Activated CD4-positive, alpha-beta T cell treated with anti-CD3 and anti-CD28 coated beads, Interleukin-2, amount 10 ng/mL, durations not matched to agents 24 days and 14 days (primary cell): ENCODE measurements at places on chromosomes 12 and 14. TPM values are rescaled to one million over a fixed set of nuclear protein-coding genes. Genes with fewer than 3 reads are reported as not detected.

CBLN3 gene
- 4.5 and 7.4 TPM in 2 replicates for total RNA-seq

RHOJ gene
- total RNA-seq = not detected in 2 replicates

NOS1 gene
- total RNA-seq = not detected in 2 replicates

TAMALIN gene
- total RNA-seq = 10.4 and 12.4 TPM in 2 replicates

DNA sequence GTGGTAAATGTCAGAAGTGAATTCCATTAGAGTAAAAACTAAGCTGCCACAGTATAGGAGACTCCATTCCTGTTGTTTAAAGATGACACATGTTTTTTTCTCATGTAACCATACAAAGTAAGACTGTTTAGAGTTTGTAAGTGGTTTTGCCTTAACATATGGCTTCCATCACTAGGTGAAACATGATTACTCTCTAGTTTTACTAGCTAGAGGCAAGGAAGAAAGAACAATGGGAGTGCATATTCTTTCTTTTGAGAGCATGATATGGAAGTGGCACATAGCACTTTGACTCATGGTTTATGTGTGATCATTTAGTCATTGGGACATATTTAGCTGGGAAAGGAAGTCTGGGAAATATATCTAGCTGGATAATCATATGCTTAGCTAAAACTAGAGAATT, 7.7 kb downstream of the ATF7IP start:
- no peak for DNase-seq

- DNase-seq = no peak
These were observed 199.1 kb upstream of the LHX5 start for GRCh38 chr12:113670742-113671141.

GRCh38 chr14:23618415-23618988, 17.7 kb upstream of the DHRS2 start:
- DNase-seq = no peak

- DNase-seq = no peak
These were observed 60.1 kb upstream of the PYGL start for GRCh38 chr14:51004352-51004800.

GRCh38 chr12:57008178-57008577, 1.8 kb upstream of the ZBTB39 start:
- peak; percentile 83 for DNase-seq

DNA sequence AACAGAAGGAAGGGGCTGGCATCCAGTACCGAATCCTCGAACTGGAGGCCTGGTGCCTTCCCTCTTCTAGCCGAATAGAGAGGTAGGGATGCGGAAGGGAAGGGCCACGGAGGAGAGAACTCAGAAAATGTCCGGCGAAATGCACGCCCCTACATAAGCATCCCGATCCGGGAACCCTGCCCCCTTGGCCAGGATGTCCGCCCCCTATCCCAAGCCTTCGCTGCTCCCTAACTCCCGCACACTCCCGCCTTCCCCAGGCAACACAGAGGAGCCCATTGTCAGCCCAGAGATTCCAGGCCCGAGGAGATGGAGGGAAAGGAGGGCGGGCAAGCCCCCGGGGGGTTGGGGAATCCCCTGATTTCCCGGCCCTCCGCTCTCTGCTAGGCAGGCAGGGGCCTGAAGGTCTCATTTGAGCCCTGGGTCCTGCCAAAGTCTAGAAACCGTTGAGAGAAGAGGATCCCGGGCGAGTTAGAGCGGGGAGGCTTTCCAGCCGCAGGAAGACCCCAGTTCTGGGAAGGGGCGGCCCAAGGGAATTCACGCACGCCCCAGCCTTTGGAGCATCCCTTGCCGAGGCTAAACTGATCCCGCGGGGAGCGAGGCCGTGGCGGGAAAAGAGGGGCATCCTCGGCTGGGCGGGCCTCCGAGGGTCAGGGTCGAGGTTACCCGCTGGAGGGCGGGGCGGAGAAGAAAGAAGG, 569 bp upstream of the ARHGEF40 start:
- DNase-seq = no peak

DNA sequence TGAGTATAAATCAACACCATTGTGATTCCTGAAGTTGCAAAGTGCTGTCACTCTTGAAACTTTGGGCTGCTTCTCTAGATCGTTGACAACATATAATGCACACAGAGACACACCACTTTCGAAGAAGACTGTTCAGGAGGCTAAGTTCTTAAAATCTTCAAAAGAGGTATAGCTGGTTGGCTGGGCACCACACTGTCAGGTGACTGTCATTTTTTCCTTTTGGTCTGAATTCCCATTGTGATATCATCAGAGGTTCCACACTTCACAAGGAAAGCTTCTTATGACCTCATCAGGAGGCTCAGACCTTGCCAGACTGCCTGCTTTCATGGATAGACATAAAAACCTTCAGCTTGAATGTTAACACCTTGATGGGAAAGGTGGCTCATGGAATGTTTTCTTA, at the start of the genes CAPZA3 and PLCZ1:
Gene CAPZA3, plus strand, starts transcription at position 301 of the 400 bp plus-strand sequence. CDS start 150 bp downstream, outside the sequence.
Gene PLCZ1, minus strand, starts transcription at position 194 of the 400 bp plus-strand sequence. CDS start 641 bp downstream, outside the sequence.
- DNase-seq = no peak

DNA sequence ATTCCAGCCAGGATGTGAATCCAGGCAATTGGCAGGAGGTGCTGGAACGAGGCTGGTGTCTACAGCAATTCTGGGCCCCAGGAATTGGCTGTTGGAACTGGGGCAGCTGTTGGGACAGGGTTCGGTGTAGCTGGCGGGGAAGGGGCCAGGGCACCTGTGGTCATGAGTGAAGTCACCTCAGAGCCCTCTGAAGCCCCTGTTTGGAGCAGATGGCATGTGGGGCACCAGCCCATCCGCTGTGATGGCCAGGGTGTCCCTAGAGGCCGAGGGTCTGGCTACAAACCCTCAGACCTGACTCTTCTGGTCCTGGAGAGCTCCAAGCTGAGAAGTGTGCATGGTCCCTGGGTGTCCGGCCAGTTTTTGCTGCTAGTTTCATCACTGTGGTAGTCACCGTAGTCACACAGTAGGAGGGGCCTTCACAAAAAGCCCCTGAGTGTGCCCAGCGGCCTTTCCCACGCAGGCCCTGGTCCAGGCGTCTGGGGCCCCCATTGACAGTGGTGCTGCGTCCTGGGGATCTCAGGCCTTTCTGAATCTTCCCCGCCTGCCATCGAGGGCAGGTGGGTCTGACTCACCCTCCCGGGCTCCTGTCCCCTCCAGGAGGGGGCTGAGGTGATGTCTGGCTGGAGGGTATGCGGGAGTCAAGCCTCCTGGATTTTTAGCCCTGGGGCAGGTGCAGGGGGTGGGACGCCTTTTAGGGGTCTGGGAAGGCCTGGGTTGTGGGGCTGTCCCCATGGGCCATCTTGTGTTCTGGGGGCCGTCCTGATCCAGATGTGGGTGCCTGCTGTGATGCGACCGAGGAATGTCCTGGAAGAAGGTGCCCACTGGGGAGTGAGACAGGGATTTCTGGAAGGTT, 368.0 kb downstream of the TMEM121 start:
- DNase-seq = peak; percentile 49
